ENCODE measurements at places on chromosomes 7 and 10. TPM values are rescaled to one million over a fixed set of nuclear protein-coding genes. Genes with fewer than 3 reads are reported as not detected.

DNA sequence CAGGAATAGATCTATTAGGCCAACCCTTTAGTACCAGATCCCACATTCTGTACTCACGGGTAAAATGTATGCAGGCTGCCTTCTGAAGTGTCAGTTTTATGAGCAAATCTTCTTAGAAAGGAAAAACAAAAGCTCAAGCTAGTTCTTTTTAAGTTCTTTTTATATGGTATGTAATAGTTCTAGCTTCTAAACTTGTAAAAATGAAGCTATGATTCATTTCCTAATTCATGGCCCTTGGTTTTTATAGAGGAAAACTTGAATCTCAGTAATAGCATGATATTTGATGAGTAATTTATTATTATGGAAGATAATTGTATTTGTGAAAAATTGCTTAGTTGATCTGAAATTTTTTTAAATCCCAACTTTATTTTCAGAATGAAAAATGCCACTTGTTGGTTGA is 54.3 kb downstream of the SLK start:
- H3K27me3 ChIP-seq: no peaks in the 10 kb centered on the region
- no peak for DNase-seq
- no peak overlapping the region for H3K4me3 ChIP-seq
- no peak overlapping the region for H3K27ac ChIP-seq

- no peaks in the 10 kb centered on the region for H3K36me3 ChIP-seq
- no peak overlapping the region for H3K27ac ChIP-seq
- no peak for DNase-seq
- no peak overlapping the region for H3K4me3 ChIP-seq
- no peaks in the 10 kb centered on the region for H3K4me1 ChIP-seq
These were observed 201.2 kb downstream of the SNX10 start for GRCh38 chr7:26492816-26493215.

- no peaks in the 10 kb centered on the region for H3K4me1 ChIP-seq
- no peaks in the 10 kb centered on the region for H3K27me3 ChIP-seq
- H3K4me3 ChIP-seq: no peak overlapping the region
- no peak overlapping the region for H3K27ac ChIP-seq
- no peaks in the 10 kb centered on the region for H3K36me3 ChIP-seq
- DNase-seq: no peak
These were observed 323.8 kb downstream of the GLRX3 start for GRCh38 chr10:130459851-130460490.

DNA sequence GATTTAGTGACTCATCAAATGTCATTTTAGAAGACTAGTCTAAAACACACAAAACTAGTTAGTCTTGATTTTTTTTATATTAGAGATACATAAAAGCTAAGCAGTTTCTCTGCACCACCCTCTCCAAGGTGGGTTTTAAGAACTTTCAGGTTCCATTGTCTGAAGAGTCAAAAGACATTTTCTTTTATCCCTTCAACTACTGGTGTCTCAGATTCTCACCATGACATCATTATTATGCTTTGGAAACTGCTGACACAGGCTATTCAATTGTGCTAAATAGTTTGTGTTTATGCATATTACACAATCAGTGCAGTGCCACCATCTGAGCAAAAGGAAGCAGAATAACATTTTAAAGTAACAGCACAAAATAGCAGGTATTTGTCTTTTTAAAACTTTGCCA is 52.2 kb downstream of the IGF2BP3 start:
- peaks cover 24% of the 10 kb centered on the region for H3K4me1 ChIP-seq
- H3K36me3 ChIP-seq: peaks cover 60% of the 10 kb centered on the region
- no peak overlapping the region for H3K4me3 ChIP-seq
- no peak for DNase-seq
- H3K27me3 ChIP-seq: no peaks in the 10 kb centered on the region
- no peak overlapping the region for H3K27ac ChIP-seq

DNA sequence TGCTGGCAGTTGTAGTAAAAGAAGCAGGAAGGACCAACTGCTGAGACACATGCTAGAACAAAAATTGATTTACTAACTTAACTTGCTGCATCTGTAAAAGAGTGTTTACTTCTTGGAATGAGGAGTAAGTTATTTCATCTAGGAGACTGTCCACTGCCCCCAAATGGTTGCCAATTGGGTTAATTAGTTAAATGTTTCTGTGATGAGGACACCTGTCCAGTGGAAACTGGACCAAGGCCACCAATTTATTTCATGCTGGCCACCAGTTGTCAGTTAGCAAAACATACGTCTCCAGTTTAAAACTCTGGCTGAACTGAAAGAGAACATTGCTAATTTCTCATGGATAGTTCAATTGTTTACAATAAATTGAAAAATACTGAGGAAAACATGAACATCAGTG is 191.7 kb downstream of the PPP1R9A start:
- peaks cover 17% of the 10 kb centered on the region for H3K4me1 ChIP-seq
- H3K36me3 ChIP-seq: no peaks in the 10 kb centered on the region
- H3K27me3 ChIP-seq: no peaks in the 10 kb centered on the region
- no peak overlapping the region for H3K4me3 ChIP-seq

DNA sequence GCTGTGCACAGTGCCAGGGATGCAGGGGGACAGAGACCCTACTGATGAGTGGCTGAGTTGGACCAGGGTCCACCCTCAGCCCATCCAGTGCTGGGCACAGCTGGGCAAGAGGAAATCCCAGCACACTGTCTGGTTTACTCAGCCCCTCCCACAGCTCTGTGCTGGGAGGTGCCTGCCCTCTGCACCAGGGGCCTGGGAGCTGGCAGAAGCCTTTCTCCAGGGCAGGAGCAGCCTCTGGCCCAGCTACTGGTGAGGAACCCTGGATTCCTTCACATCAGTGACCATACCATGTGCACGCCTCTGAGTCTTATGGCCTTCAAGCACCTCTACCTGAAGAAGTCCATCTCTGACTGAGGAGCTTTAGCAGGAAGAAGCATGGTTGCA is 25.9 kb upstream of the C10orf71 start:
- DNase-seq: no peak
- H3K4me1 ChIP-seq: no peaks in the 10 kb centered on the region
- no peaks in the 10 kb centered on the region for H3K36me3 ChIP-seq

DNA sequence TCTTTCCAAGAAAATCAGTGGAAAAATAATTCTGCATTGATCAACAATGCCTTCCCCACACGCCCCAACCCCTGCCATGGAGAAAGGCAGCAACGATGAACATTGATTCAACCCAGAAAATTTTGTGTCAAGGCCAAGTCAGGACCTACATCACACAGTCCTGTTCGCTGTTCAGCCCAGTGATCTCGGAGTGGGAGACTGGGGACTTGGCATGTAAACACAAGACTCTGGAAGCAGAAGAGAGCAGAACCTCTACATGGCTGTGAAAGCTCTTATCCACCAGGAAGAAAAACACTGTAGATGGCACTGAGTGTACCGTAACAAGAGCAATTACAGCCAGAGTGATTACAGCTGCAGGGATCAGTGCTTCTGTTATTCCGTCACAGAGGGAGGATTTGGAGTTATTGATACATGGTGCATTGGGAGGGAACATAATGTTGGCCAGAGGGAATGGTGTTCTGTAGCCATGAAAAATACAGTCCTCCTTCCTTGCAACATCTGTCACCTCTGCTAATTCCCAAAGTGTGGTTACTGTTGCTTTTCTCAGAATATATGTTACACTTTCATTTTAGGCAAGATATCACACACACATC is 136.6 kb downstream of the IQUB start:
- no peaks in the 10 kb centered on the region for H3K36me3 ChIP-seq
- H3K4me1 ChIP-seq: no peaks in the 10 kb centered on the region
- H3K27ac ChIP-seq: no peak overlapping the region
- no peak overlapping the region for H3K4me3 ChIP-seq

GRCh38 chr7:121531175-121532070 is 135.3 kb upstream of the FAM3C start:
- no peaks in the 10 kb centered on the region for H3K36me3 ChIP-seq
- no peak for DNase-seq
- H3K27ac ChIP-seq: no peak overlapping the region
- H3K27me3 ChIP-seq: no peaks in the 10 kb centered on the region

DNA sequence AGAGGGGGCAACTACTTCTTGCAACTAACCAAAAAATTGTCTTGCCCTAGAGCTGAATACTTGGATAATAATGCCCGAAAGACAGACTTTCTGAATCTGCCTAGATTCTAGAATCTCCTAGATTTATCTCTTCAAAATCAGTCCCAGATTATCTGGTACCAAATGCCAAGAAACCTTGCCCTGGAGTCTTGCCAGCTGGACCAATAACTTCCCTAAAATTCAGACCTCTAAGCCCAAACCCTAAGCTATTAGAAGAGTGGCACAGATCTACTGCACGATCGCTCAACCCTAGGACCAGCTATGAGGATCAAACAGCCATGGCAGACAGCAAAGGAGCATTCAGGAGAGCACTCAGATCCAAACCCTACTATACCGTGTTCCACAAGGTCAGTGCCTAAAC is 45.0 kb downstream of the ARMH3 start:
- H3K27ac ChIP-seq: no peak overlapping the region
- H3K27me3 ChIP-seq: no peaks in the 10 kb centered on the region
- no peak overlapping the region for H3K4me3 ChIP-seq
- peaks cover 30% of the 10 kb centered on the region for H3K36me3 ChIP-seq

GRCh38 chr7:23334482-23335056 is 35.4 kb downstream of the MALSU1 start:
- H3K4me1 ChIP-seq: peaks cover 78% of the 10 kb centered on the region
- H3K27me3 ChIP-seq: no peaks in the 10 kb centered on the region
- H3K27ac ChIP-seq: peak overlapping the region; percentile 84
- peaks cover 12% of the 10 kb centered on the region for H3K36me3 ChIP-seq

GRCh38 chr7:40536421-40536820 is 401.6 kb downstream of the SUGCT start:
- H3K36me3 ChIP-seq: no peaks in the 10 kb centered on the region
- no peaks in the 10 kb centered on the region for H3K27me3 ChIP-seq
- no peaks in the 10 kb centered on the region for H3K4me1 ChIP-seq
- H3K27ac ChIP-seq: no peak overlapping the region
- no peak overlapping the region for H3K4me3 ChIP-seq
- no peak for DNase-seq

GRCh38 chr7:108239501-108240225 is 109.5 kb upstream of the LAMB4 start:
- H3K4me1 ChIP-seq: peaks cover 15% of the 10 kb centered on the region
- no peaks in the 10 kb centered on the region for H3K36me3 ChIP-seq
- no peak overlapping the region for H3K4me3 ChIP-seq
- DNase-seq: no peak
- no peak overlapping the region for H3K27ac ChIP-seq
- no peaks in the 10 kb centered on the region for H3K27me3 ChIP-seq

GRCh38 chr10:1203216-1203615 is 147.0 kb downstream of the WDR37 start:
- H3K4me1 ChIP-seq: no peaks in the 10 kb centered on the region
- peaks cover 90% of the 10 kb centered on the region for H3K27me3 ChIP-seq
- no peak overlapping the region for H3K4me3 ChIP-seq
- no peaks in the 10 kb centered on the region for H3K36me3 ChIP-seq
- DNase-seq: no peak

DNA sequence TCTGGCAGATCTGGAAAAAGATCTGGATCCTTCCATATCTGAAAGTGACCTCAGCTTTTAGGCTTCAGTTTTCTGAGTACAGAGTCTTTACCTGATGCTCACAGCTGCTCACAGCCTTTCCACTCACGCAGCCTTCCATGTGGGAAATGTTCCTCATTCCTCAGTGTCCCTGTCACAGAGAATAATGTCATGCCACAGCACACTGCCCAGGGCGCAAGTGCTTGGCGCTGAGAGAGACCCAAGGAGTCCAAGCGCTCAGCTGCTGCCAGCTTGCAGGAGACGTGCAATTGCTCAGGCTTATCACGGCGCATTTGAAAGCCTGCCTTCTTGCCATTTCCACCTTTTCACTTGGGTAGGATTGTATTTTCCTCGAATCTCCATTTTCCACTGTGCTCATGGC is 271.9 kb upstream of the MKI67 start:
- no peaks in the 10 kb centered on the region for H3K4me1 ChIP-seq
- peaks cover 5% of the 10 kb centered on the region for H3K27me3 ChIP-seq
- DNase-seq: no peak
- no peak overlapping the region for H3K27ac ChIP-seq

GRCh38 chr7:80053124-80053523 is 81.5 kb upstream of the GNAI1 start:
- H3K4me3 ChIP-seq: no peak overlapping the region
- peak; percentile 3 for DNase-seq
- H3K36me3 ChIP-seq: no peaks in the 10 kb centered on the region
- no peaks in the 10 kb centered on the region for H3K27me3 ChIP-seq
- peaks cover 7% of the 10 kb centered on the region for H3K4me1 ChIP-seq
- H3K27ac ChIP-seq: no peak overlapping the region

GRCh38 chr10:63099734-63100133 is 33.4 kb upstream of the NRBF2 start:
- no peak overlapping the region for H3K4me3 ChIP-seq
- no peaks in the 10 kb centered on the region for H3K36me3 ChIP-seq
- H3K27me3 ChIP-seq: no peaks in the 10 kb centered on the region

DNA sequence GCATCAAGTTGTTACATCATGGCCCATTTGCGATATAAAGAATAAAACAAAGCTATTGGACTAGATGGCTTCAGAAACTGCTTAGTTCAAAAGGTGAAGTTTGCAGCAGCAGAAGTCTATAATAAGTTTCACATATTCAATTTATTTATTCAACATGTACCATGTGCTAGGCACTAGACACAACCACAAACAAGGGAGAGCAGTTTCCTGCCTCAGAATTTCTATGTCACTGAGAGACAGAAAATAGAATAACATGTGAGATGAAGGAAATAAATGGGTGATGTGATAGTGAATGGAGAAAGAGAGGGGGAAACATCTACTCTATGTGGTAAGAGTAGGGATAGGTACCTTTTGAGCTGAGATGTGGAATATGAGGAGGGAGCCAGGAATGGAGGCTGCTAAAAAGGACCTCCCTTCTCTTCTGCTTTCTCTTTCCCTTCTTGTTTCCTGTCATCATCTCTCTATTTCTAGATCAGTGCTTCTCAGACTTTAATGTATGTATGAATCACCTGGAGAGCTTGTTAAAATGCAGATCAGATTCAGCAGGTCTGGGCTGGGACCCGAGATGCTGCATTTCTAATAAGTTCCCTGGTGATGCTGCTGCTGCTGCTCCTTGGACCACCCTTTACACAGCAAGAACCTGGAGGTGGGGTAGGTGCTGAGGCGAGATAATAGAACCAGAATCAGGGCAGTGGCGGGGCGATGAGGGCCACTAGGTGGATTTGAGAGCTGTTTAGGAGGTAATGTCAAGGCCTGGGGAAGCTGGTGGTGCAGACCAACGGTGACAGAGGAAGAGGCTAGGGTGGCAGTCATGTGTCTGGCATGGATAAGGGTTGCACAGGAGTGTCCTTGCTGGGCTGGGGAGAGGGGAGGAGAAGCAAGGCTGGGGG is 13.7 kb upstream of the INMT start:
- no peaks in the 10 kb centered on the region for H3K27me3 ChIP-seq
- H3K36me3 ChIP-seq: no peaks in the 10 kb centered on the region
- no peak overlapping the region for H3K4me3 ChIP-seq
- no peak for DNase-seq
- no peaks in the 10 kb centered on the region for H3K4me1 ChIP-seq
- H3K27ac ChIP-seq: no peak overlapping the region

- H3K36me3 ChIP-seq: no peaks in the 10 kb centered on the region
- DNase-seq: no peak
- peaks cover 37% of the 10 kb centered on the region for H3K27me3 ChIP-seq
- peaks cover 14% of the 10 kb centered on the region for H3K4me1 ChIP-seq
- no peak overlapping the region for H3K27ac ChIP-seq
These were observed 52.0 kb upstream of the SMNDC1 start for GRCh38 chr10:110356628-110357245.

GRCh38 chr7:1544896-1545416 is 11.0 kb downstream of the TMEM184A start:
- no peak for DNase-seq
- no peak overlapping the region for H3K27ac ChIP-seq
- H3K4me3 ChIP-seq: no peak overlapping the region
- H3K27me3 ChIP-seq: no peaks in the 10 kb centered on the region
- H3K4me1 ChIP-seq: no peaks in the 10 kb centered on the region
- peaks cover 14% of the 10 kb centered on the region for H3K36me3 ChIP-seq

WDFY4 gene
- total RNA-seq: not detected

CLRN3 gene
- not detected for total RNA-seq

HOXA11 gene
- total RNA-seq: not detected

C10orf53 gene
- total RNA-seq: not detected

RNF32 gene
- not detected for total RNA-seq

ADARB2 gene
- not detected for total RNA-seq

INA gene
- total RNA-seq: 0.04 TPM
